ENCODE measurements at places on chromosomes 12 and 14.

DNA sequence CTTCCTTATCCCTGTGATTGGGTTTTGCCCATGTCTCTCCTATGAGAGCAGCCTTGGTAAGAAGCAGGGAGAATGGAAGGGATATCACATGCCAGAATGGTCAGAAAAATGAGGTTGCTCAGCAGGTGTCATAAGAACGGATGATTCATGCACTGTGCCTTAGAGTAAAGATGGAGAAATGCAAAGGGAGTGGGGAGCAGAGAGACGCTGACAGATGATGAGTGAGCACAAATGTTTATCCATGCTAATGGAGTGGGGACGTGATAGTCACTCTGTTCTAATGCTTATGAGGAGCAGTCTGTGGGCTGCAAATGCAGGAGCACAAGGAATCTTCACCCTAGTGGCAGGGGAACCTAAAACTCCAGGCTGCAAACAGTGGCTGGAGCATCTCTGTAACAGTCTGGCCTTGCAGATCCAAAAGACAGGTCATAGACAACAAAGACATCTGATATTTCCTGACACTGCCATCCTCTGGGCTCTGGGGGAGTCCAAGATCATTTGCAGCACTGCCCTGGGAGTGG is 243.2 kb downstream of the CACNA1C start:
- DNase-seq, result peak; percentile 86

- DNase-seq, result no peak
Observed at GRCh38 chr12:52667509-52667908, 12.7 kb downstream of the KRT1 start.

- peak; percentile 93 for DNase-seq
Observed at GRCh38 chr12:75641031-75641780, 129.8 kb upstream of the KRR1 start.

DNA sequence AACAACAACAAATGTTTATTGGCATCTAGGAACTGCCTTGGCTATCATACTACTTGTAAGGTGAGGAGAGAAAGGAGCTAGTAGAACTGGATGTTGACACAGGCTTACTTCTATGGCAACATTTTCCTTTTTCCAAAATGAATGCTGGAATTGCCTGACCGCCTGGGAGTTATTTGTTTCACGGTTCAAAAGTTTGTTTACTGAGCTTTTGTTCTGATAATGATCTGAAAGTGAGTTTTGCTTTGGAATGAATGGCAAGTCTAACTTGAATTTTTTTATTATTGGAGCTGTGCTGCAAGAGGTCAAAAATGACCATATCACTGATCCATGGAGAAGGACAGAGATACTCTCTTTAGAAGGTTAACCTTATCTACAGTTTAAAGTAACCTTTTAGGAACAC is 183.5 kb upstream of the CAND1 start:
- no peak for DNase-seq

DNA sequence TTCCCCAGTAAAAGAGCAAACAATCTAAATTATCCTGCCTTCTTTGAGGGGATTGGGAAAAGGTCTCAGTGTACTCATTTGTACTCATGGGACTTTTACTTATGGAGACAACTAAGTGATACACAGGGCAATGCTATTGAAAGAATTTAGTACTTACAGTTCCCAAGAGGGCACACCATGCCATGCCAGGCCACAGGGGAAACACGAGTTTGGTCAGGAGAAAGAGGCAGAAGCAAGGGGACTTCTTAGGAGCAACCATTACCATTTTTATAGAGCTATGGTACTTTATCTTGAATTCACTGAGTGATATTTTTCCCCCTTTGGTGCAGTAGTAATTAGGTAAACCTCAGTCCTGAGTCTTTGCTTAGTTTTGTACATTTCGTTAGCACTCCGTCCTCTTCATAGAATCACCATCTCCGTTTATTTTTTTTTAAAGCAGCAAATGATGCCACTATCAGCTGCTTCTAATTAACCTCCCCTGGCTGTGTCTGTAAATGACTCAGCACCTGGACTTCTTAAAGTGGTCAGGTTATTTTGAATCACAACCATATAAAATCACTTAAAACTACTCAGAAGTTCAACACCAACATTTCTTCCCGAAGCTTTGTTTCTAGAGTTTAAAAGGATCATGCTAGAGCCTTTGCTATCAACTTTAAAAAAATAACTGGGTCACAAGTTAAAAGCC is 5.9 kb upstream of the WASHC3 start:
- no peak for DNase-seq

- no peak for DNase-seq
Observed at GRCh38 chr14:32826404-32827082, 112.1 kb upstream of the NPAS3 start.

- DNase-seq, result no peak
Observed at GRCh38 chr14:71202881-71203280, 295.6 kb downstream of the PCNX1 start.

GRCh38 chr14:87255058-87255457 is 737.9 kb downstream of the GALC start:
- no peak for DNase-seq

GRCh38 chr12:113464852-113465719 is 6.6 kb downstream of the LHX5 start:
- DNase-seq, result no peak

DNA sequence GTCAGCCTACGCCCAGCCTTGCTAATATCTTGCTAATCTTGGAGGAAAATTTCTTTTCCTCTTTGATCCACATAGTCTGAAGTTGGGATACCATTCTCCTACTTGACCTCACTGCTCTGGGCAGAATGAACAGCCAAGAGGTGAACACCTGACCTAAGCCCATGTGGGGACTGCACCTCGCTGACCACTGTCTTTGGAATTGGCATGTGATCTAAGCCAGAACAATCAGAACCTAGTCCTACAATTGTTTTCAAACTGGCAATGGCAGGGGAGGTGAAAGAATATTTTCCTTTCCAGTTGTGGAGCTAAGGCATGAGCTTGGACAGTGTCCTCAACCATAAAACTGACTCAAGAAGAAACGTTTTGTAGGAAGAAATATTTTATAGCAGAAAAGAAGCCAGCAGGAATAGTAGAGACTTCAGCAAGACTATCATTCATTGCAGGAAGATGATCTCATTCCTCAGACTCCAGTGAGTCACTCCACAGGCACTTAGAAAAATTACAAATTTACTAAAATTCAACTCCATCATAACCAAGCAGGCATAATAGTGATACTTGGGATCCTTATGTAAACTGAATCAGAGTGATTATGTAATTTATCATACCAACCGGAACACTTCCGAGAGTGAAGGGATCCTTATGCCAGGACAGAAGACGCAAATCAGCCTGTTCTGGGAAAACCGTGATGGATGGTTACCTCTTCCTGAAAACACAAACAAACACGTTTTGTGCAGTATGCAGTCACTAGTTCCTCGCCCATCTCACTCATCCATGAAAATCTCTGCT is 14.7 kb downstream of the PTPRO start:
- peak; percentile 96 for DNase-seq

DNA sequence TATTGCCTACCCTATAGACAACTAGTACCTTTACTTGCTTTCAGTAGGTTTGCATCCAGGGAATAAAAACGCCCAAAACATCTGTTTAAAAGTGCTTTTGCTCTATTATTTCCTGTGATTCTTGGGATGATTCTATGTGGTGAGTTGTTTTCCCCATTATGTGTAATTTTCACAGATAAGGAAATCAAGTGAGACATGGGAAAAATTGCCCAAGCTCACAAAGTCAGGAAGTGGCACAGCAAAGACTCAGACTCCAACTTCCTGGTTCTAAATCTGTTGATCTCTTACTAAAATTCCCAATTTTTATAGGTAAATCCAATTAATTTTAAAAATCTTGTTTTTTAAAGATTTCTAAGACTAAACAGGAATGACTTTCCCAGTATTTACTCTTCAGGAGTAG is 39.0 kb downstream of the NID2 start:
- DNase-seq, result no peak

- no peak for DNase-seq
Observed at GRCh38 chr14:20866963-20867362, 24.2 kb upstream of the RNASE3 start.

- no peak for DNase-seq
Observed at GRCh38 chr14:77641534-77642341, 25.3 kb upstream of the SPTLC2 start.

DNA sequence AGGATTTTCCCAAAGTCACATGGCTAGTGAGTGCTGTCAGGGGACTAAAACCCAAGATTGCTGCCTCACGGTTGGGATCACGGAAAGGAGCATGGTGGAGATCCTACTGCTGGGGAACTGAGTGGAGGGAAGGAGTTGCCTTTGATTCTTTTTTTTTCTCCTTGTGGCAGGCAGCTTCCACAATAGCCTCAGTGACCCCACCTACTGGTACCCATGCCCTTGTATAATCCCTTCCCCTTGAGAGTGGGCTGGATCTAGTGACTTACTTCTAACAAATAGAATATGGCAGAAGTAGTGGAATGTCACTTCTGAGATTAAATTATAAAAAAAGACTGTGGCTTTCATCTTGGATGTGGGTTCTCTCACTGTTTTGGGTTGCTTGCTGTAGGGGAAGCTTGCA is 135.7 kb downstream of the DICER1 start:
- no peak for DNase-seq

DNA sequence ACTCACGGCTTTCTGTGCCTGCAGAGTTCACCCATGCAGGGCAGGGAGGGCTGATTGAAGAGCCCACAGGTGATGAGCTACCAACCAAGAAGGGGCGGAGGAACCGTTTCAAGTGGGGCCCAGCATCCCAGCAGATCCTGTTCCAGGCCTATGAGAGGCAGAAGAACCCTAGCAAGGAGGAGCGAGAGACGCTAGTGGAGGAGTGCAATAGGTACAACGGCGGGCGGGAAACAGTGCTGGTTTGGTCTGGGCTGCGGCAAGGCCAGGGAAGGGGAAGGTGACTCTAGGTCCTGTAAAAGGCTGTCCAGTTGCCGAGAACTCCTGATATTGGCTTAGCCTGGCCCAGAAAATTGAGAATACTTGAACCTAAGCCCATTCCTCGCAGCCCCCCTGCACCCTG is 15.2 kb downstream of the HNF1A start:
- no peak for DNase-seq

DNA sequence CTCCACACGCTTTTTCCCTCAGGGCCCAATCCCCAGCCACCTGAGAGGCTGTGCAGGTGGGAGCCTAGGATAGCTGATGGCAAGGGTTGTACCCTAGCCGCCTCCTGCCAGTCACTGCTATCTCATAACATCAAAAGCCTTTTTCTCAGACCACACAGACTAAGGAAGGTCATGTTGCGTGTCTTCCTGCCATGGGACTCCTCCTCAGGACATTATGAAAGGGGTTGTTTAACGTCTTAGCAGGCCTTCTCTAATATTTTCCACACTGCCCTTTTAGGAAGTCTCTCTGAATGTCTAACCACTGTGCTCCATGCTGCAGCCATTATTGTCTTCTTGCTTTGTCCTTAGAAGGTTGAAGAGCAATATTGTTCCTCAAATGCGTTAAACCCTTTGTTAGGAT is 7.6 kb upstream of the SMUG1 start:
- DNase-seq, result no peak

DNA sequence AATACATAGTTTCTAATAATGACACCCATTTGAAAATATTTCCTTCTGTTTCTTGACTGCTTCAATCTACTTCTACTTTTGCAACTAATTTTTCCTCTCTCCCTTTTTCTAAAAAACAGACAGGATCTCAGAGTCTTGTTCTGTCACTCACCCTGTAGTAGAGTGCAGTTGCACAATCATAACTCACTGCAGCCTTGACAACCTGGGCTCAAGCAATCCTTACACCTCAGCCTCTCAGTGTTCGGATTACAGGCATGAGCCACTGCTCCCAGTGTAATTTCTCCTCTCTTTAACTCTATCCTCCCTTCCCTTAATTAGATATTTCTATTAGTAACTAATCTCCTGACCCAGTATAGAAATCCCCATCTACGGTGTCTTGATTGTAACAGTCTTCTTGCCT is 45.4 kb downstream of the SENP1 start:
- DNase-seq, result no peak

DNA sequence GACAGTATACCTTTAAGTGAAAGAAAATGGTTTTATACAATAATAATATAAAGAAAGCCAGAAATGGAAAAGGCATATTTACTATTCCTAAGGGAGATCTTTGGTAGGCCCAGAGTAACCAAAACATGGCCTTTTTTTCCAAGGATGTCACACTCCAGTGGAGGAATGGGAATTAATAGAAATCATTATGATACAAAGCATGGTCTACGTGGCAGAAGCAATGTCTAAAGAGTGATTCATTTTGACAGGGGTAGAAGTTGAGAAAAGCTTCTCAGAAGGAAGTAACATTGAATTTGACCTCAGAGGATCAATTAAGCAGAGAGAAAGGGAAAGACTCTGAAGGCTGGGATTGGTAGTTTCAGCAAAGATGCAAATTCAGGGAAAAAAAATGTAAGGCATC is 208.6 kb downstream of the BTG1 start:
- no peak for DNase-seq

GRCh38 chr14:32472512-32473463 is 143.7 kb downstream of the AKAP6 start:
- no peak for DNase-seq
